ENCODE measurements at places on chromosomes 3 and 15.

GRCh38 chr3:131397889-131398288 is 16.3 kb downstream of the NUDT16 start:
- DNase-seq, result no peak

- peak; percentile 31 for DNase-seq
Measured at GRCh38 chr15:72994534-72995177, 57.6 kb upstream of the NEO1 start.

DNA sequence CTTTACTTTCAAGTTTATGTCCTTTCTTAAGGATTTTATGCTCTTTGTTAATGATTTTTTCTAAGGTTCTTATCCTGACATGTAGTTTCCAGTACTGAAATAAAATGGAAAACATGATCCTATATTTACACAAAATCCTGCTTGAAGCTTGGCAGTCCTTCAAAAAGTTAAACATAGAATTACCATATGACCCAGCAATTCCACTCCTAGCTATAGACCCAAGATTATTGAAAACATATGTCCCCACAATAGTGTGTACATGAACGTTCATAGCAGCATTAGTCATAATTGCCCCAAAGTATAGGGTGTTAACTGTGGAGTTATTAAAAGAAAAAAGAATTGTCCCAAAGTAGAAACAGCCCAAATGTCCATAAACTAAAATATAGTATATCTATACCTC is 33.2 kb downstream of the ITGB5 start:
- no peak for DNase-seq

DNA sequence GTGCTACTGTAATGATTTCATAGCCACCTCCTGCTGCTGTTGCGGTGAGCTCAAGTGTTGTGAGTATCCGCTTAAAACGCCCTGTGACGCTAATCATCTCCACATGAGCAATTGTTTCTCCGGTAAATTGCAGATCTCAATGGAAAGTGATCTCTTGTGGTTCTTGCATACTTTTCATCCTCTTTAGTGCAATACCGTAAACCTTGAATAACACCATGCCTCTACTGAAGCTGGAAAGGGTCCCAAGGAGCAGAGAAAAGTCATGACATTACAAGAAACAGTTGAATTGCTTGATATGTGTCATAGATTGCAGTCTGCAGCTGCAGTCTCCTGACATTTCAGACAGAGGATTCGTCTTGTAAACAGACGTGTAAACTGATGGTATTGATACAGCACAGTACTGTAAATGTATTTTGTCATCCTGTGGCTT is 6.0 kb upstream of the CEMIP start:
- DNase-seq, result no peak

DNA sequence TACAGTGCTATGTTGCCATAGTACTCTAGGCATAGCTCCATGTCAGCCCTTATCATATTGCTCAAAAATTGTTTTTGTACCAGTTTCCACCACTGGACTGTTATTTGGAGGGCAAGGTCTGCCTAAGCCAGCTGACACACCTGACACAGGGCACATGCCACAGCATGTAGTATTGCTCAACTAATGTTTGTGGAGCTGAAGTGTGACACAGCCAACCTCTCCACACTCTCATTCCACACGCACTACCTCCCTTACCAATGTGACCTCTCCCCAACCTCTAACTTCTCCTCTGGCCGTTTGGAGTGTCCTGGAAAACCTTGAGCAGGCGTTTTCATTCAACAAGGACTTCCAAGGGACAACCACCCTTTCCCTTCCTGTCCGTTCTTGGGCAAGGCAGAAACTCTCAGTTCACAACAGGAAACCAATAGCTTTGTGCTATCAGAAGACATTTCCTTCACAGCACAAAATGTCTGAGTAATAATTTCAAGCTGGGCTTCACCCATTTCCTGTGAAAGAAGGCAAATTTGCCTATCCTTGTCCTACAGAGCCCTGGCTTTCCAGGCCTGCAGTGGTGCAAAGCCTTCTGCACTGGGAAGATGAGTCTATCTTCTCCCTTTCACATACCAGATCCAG is 38.4 kb downstream of the TLNRD1 start:
- DNase-seq, result no peak

GRCh38 chr15:96123028-96123400 is 207.5 kb upstream of the NR2F2 start:
- no peak for DNase-seq

GRCh38 chr3:39668420-39668819 is 141.0 kb upstream of the MYRIP start:
- DNase-seq, result no peak

- no peak for DNase-seq
Measured at GRCh38 chr3:117656391-117656790, 946.8 kb downstream of the TUSC7 start.

- DNase-seq, result peak; percentile 62
Measured at GRCh38 chr3:136929977-136930670, 27.7 kb upstream of the IL20RB start.

DNA sequence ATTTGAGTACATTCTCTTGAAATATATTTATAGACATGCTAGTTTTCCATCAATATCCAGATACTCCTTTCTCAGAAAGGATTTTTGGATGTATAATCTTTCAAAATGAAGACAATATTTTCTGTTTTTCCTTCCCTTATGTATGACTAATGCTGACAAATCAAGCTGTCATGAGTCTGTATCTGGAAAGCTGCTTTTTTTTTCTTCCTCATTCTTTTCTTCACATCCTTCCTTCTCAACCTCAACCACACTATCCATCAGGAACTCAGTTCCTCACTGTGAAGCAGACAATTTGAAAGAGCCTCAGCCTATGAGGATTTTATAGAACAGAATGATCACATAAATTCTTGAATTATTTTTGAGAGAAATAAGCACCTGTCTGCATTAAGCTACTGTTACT is 335.9 kb upstream of the EPHA6 start:
- no peak for DNase-seq

GRCh38 chr3:64321747-64322146 is 96.5 kb upstream of the PRICKLE2 start:
- DNase-seq, result no peak

Measured in tibial artery (tissue), 4 donors.